ENCODE measurements at places on chromosomes 16 and 17. TPM values are rescaled to one million over a fixed set of nuclear protein-coding genes. Genes with fewer than 3 reads are reported as not detected.

FGF11 gene
- 0.94 TPM for total RNA-seq

ATXN7L3 gene
- total RNA-seq, result 81.7 TPM

EPN2 gene
- total RNA-seq, result 52.2 TPM

NOXO1 gene
- total RNA-seq, result not detected

MPV17L gene
- 12.0 TPM for total RNA-seq

- H3K36me3 ChIP-seq, result no peaks in the 10 kb centered on the region
- H3K4me1 ChIP-seq, result no peaks in the 10 kb centered on the region
- H3K27ac ChIP-seq, result no peak overlapping the region
- no peak for DNase-seq
Observed at GRCh38 chr17:58605470-58605869, 86.4 kb downstream of the TEX14 start.

- H3K27me3 ChIP-seq, result peaks cover 3% of the 10 kb centered on the region
- no peaks in the 10 kb centered on the region for H3K4me1 ChIP-seq
- no peaks in the 10 kb centered on the region for H3K36me3 ChIP-seq
- H3K27ac ChIP-seq, result no peak overlapping the region
- no peak overlapping the region for H3K4me3 ChIP-seq
Observed at GRCh38 chr16:24253192-24253591, 2.9 kb upstream of the CACNG3 start.

DNA sequence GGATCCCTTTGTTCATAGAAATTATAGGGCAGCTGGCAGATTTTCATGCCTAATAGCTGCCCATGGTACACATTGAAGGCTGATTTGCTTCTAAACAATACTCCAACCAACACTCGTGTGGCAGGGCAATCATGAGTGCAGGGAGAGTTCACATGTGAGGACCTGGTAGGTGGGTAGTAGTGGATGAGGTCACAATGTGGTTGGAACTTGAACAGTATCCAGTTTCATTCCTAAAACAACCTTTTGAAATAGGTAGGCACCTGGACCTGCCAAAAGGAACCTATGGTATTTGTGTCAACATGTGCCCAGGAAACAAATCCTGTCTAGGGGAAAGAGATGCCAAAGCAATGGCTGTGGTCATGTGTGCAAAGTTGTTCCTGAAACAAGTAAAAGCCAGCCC is 32.8 kb downstream of the CCL4 start:
- H3K4me1 ChIP-seq, result no peaks in the 10 kb centered on the region
- DNase-seq, result no peak
- no peak overlapping the region for H3K27ac ChIP-seq
- no peaks in the 10 kb centered on the region for H3K36me3 ChIP-seq

DNA sequence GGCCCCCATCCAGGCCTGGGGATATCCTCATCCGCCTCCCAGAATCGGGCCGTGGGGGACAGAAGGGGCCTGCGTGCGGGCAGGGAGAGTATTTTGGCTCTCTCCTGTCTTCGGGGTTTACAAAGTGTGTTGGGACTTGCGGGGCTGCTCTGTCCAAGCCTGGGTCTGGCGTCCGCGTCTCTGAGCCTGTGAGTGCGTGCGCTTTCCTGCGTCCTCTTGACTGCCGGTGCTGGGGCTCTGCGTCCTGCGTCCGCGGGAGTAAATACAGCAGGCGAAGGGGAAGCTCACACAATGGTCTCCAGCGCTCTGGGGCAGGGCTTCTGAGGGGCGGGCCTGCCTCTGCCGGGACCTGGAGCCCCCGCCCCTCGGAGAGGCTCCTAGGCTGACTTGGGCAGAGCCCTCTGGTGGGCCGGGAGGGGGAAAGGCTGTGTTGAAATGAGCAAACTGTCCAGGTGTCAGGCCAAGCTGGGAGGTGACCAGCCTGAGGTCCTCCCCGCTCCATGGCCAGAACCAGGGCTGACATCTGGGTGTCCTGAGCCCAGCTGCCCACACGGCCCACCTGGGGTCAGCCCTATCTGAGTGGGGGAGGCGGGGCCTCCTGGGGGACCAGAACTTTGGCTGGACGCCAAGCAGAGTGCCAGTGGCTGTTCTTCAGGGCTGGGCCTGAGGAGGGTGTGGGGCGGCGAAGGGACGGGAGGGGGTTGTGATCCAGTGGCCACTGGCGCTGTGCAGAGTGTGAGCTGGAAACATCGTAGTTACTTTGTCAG is 233.6 kb downstream of the SEC14L1 start:
- peak overlapping the region; percentile 77 for H3K27ac ChIP-seq
- peak overlapping the region; percentile 73 for H3K4me3 ChIP-seq
- peaks cover 56% of the 10 kb centered on the region for H3K4me1 ChIP-seq
- no peaks in the 10 kb centered on the region for H3K27me3 ChIP-seq

DNA sequence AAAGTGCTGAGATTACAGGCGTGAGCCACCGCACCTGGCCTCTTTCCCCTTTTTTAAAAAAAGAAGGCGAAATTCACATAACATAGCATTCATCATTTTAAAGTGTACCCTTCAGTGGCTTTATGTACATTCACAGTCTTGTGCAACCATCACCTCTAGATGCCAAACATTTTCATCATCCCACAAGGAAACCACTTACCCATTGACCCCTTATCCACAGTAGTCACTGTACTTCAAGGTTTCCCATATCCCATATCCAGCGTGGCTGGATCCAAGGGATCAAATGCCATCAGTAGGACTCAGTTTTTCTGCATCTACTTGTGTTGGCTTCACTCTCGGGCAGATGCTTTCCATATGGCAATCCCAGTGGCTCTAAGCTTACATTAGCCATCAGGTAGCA is 50.3 kb downstream of the BMERB1 start:
- no peak overlapping the region for H3K4me3 ChIP-seq
- H3K27ac ChIP-seq, result no peak overlapping the region
- DNase-seq, result no peak
- no peaks in the 10 kb centered on the region for H3K36me3 ChIP-seq

DNA sequence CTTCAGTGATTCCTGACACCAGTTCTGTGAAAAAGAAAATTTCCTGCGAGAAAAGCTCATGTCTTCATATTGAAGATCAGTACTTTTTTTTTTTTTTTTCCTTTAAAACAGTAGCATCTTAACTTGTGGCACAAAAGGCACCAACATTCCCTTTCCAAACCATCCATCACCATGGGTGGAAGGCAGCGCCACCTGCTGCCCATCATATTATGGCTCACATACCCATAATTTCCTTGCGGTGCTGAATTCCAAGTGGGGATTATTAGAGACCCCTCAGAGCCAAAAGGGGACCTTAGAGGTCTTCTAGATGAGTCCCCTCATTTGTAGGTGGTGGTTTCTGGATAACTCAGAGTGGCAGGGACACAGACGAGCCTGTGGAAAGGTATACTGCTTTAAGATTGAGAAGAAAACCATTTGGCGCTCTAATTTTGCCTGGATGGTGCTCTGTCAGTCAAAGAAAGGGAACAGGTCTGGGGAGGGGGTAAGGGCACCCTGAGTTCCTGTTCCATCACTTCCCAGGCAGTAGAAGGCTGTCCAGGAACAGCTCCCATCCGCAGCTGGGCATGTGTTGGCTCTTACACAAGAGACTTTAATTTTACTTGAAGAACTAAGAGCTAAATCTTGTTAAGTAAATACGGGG is 7.9 kb upstream of the SOST start:
- no peaks in the 10 kb centered on the region for H3K27me3 ChIP-seq
- H3K4me1 ChIP-seq, result no peaks in the 10 kb centered on the region
- no peak overlapping the region for H3K27ac ChIP-seq
- H3K36me3 ChIP-seq, result no peaks in the 10 kb centered on the region
- no peak for DNase-seq

DNA sequence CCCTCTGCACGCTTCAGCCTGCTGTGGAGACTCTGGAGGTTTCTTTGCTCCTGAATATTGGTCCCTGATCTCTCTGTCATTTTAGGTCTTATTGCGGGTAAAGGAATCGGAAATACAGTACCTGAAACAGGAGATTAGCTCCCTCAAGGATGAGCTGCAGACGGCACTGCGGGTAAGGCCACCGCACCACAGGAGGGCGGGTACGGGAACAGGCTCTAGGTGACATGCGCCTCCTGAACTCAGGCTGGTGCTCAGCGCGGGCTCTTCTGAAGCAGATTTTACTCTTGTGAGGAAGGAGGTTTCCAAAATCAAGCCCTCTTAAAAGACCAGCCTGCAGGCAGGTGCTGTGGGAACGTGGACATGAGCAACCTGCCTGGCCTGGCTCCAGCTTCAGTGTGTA is 29.8 kb downstream of the PLD6 start:
- H3K4me3 ChIP-seq, result no peak overlapping the region
- DNase-seq, result no peak
- H3K27ac ChIP-seq, result no peak overlapping the region
- H3K36me3 ChIP-seq, result no peaks in the 10 kb centered on the region
- H3K4me1 ChIP-seq, result no peaks in the 10 kb centered on the region

- peak overlapping the region; percentile 44 for H3K4me3 ChIP-seq
- peak overlapping the region; percentile 83 for H3K27ac ChIP-seq
Observed at GRCh38 chr17:74453665-74454196, 12.7 kb upstream of the CD300A start.

GRCh38 chr17:72977771-72978417 is 114.6 kb downstream of the SLC39A11 start:
- H3K27ac ChIP-seq, result no peak overlapping the region
- no peaks in the 10 kb centered on the region for H3K27me3 ChIP-seq
- no peak for DNase-seq

GRCh38 chr17:2937331-2938003 is 125.9 kb downstream of the OR1D5 start:
- no peaks in the 10 kb centered on the region for H3K27me3 ChIP-seq
- no peak overlapping the region for H3K4me3 ChIP-seq
- no peaks in the 10 kb centered on the region for H3K4me1 ChIP-seq
- H3K36me3 ChIP-seq, result no peaks in the 10 kb centered on the region

GRCh38 chr17:5585836-5586521 is 1.7 kb upstream of the NLRP1 start:
- H3K4me3 ChIP-seq, result no peak overlapping the region
- H3K27ac ChIP-seq, result no peak overlapping the region
- H3K4me1 ChIP-seq, result no peaks in the 10 kb centered on the region
- DNase-seq, result no peak

GRCh38 chr17:80964859-80965580 is 26.6 kb upstream of the CHMP6 start:
- H3K27me3 ChIP-seq, result no peaks in the 10 kb centered on the region
- H3K4me3 ChIP-seq, result no peak overlapping the region
- peaks cover 23% of the 10 kb centered on the region for H3K4me1 ChIP-seq
- H3K36me3 ChIP-seq, result no peaks in the 10 kb centered on the region
- peak; percentile 24 for DNase-seq
- H3K27ac ChIP-seq, result no peak overlapping the region

- no peak for DNase-seq
- H3K36me3 ChIP-seq, result no peaks in the 10 kb centered on the region
- H3K27ac ChIP-seq, result no peak overlapping the region
- H3K27me3 ChIP-seq, result no peaks in the 10 kb centered on the region
- H3K4me1 ChIP-seq, result no peaks in the 10 kb centered on the region
- H3K4me3 ChIP-seq, result no peak overlapping the region
Observed at GRCh38 chr16:65153365-65154105, 31.7 kb upstream of the CDH11 start.

GRCh38 chr17:55540414-55541091 is 29.3 kb upstream of the SMIM36 start:
- H3K27me3 ChIP-seq, result no peaks in the 10 kb centered on the region
- no peak overlapping the region for H3K27ac ChIP-seq
- no peaks in the 10 kb centered on the region for H3K36me3 ChIP-seq
- no peaks in the 10 kb centered on the region for H3K4me1 ChIP-seq

DNA sequence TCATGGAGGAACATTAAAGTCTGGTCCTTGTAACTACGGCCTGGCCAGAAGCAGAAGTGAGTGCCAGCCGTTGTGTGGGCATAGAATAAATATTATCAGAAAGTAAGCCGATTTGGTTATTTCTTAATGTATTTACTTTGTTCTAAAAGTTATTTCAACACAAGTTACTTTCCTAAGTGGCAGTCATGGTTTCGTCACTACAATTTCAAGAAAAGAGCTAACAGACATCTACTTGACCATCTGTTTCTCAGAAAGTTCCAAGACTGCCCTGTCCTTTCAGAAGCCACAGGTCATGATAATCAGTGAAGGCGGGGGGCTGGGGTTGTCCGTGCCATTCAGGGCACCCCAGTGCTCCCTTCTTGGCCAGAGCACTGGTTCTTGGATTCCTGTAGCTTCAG is 14.9 kb upstream of the FASN start:
- no peak for DNase-seq
- H3K27me3 ChIP-seq, result no peaks in the 10 kb centered on the region
- H3K4me3 ChIP-seq, result no peak overlapping the region
- H3K4me1 ChIP-seq, result no peaks in the 10 kb centered on the region
